ENCODE measurements at places on chromosomes 4 and X.

DNA sequence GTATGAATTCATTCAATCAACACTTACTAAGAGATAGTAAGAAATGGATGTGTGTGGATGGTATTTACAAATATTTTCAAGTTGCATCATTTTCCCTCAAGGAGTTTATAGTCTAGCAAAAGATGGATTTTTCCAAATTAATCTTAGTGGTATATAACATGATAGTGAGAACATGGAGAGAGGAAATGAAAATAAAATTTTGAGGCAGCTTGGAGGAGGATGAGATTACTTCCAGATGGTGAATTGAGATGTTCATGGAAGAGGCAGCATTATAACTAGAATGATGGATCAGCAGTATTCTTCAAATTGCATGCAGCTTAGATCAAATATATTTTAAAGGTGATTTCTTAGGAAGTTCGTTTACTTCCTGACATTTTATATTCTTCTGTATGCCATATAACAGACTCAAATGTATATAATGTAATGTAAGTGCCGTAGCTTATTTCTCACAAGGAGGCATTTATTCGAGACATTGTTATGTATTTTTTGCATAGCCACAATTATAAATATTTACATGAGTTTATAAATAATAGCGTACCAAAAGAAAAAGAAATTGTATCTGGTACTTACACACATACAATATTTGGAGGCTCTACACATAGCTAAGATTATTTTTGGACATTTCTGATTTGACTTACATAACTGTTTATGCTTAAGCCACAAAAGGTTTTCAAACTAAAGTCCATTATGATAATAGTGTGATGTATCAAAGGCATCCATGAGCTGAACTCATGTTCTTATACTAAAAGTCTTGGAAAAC is 439.4 kb downstream of the SPRY1 start:
- no peak for DNase-seq

GRCh38 chr4:145216535-145216934 is 36.1 kb upstream of the OTUD4 start:
- DNase-seq = peak; percentile 3

- DNase-seq = no peak
Measured at GRCh38 chr4:176054942-176055341, 10.7 kb upstream of the WDR17 start.

- no peak for DNase-seq
Measured at GRCh38 chr4:52552778-52553177, 106.3 kb downstream of the USP46 start.

- no peak for DNase-seq
Measured at GRCh38 chr4:162522724-162523123, 358.9 kb upstream of the FSTL5 start.

- no peak for DNase-seq
Measured at GRCh38 chrX:132518401-132518800, 29.6 kb upstream of the MBNL3 start.

DNA sequence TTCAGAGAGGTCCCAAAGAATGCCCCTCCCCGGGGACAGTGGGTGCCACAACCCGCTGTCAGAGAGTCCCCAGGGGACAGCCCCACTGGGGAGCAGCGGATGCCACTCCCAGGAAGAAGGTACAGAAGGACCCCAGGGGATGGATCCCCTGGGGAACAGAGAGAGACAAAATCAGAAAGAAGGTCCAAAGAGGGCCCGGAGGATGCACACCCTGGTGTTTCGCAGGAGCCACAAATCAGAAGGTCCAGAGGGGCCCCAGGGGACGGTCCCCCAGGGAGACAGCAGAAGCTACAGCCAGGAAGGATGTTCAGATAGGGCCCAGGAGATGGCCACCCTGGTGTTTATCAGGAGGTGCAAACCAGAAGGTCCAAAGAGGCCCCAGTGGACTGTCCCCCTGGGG is 1.4 kb downstream of the TEX13D start:
- no peak for DNase-seq

GRCh38 chrX:40207626-40208025 is 109.9 kb upstream of the BCOR start:
- peak; percentile 13 for DNase-seq

- peak; percentile 8 for DNase-seq
Measured at GRCh38 chrX:75038925-75039324, 113.7 kb upstream of the NEXMIF start.

DNA sequence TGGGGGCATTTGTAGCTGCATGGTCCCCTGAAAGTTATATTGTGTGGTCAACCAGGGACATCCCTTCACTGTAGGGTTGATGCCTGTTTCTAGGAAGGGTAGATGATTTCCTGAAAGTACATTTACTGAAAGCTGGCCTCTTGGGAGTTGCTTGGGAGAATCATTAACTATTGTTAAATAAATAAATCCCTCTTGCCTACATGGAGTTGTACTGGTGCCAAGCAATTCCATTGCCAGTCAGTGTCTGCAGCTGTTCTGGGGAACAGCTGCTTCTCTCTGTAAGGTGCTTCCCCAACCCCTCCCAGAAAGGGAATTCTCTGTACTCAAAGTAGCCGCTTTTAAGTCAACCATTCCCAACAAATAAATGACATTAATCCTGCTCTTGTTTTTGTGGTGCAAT is 51.1 kb downstream of the C4orf51 start:
- no peak for DNase-seq

DNA sequence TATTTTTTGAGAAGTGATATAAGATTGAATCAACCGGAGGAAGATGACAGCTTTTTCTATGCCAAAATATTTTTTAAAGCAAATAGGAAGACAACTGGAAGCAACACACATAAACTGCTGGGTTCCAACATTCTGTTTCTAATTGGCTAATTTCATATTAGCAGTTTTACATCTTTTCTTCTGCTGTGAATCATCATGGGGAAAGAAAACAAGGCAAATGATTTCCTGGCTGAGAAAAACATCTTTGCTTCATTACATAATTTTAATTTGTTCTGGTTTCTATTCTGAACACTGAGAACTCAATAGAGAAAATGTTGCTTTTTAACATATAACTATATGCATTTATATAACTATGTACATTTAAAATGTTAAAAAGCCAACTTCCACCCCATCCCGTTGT is 2518.5 kb downstream of the ARAP2 start:
- no peak for DNase-seq

GRCh38 chr4:185424905-185425646 is 688 bp downstream of the UFSP2 start:
- peak; percentile 1 for DNase-seq

DNA sequence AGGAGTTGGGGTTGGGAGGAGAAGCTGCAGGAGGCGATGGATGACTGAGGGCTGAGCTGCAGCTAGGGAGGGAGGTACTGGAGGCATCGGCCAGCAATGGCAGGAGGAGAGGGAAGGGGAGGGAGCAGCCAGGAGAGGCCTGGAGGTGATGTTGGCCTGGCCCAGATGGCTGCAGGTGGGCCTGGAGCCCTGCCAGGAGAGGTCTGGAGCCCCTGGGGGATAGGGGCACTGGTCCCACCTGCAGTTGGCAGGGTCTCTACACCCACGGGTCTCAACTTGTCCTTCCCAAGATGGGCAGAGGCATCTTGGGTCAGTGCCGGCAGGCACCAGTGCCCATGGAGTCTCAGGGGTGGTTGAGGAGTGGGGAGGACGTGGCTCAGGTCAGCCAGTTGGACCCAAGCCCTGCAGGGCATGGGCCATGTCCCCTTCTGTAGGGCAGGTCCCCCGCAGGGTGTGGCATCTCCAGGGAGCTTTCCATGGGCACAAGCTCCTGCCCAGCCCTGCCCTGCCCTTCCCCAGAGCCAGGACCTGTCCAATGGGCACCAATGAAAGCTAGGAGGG is 2.7 kb upstream of the MXD4 start:
- DNase-seq = no peak

DNA sequence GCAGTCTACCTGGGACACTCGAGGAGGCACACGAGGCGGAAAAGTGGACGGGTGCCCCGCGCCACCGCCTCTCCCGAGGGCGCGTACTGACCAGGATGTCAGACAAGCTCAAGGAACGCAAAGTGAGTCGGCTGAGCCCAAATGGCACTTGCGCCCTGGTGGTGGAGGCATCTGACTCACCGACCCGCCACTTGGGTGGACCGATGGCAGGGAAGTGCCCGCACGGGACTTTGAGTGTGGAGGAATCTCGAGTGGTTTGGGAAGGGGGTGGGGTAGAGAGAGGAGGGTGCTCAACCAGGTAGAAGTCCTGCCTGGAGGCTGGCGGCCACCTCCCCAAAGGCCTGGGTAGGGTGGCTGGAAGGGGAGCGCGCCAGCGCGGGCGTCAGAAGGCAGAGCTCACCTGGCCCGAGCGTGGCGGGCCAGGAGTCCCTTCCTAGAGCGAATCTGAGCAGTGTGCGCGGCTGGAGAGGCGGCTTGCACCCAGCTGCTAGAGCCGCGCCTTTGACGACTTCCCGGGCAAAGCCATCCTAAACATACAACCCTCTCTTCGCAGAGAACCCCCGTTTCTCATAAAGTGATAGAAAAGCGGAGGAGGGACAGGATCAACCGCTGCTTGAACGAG is 655 bp downstream of the HELT start:
- DNase-seq = no peak

GRCh38 chr4:169207436-169208089 is 63.2 kb downstream of the SH3RF1 start:
- no peak for DNase-seq

- peak; percentile 54 for DNase-seq
Measured at GRCh38 chrX:76971393-76972376, 475.5 kb upstream of the FGF16 start.

- no peak for DNase-seq
Measured at GRCh38 chr4:31674313-31674947, 954.3 kb downstream of the PCDH7 start.

- DNase-seq = no peak
Measured at GRCh38 chrX:39477031-39477761, 620.6 kb downstream of the BCOR start.

- DNase-seq = no peak
Measured at GRCh38 chr4:128394778-128395177, 107.2 kb upstream of the PGRMC2 start.

DNA sequence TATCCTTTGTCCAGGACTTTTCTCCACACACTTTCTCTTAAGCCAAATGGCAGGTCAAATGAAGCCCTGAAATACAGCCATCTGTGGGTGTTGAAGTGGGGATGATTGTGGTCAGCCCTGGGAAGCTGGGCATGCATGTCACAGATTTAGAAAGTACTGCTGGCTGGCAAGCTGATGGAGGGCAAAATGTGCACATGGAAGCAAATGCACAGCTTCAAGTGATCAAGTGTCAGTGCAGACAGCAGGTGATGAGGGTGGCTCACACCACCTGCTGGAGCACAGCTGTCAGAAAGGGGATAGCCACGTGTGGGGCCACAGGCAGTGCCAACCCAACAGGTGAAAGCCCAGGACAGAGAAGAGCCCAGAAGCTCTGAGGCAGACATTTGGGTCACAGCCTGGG is 40.3 kb upstream of the ATXN3L start:
- no peak for DNase-seq

- no peak for DNase-seq
Measured at GRCh38 chr4:152269448-152270191, 266.3 kb downstream of the FBXW7 start.

- no peak for DNase-seq
Measured at GRCh38 chr4:127709456-127709855, 20.7 kb upstream of the SLC25A31 start.

- no peak for DNase-seq
Measured at GRCh38 chr4:89658701-89659024, 178.3 kb downstream of the SNCA start.

DNA sequence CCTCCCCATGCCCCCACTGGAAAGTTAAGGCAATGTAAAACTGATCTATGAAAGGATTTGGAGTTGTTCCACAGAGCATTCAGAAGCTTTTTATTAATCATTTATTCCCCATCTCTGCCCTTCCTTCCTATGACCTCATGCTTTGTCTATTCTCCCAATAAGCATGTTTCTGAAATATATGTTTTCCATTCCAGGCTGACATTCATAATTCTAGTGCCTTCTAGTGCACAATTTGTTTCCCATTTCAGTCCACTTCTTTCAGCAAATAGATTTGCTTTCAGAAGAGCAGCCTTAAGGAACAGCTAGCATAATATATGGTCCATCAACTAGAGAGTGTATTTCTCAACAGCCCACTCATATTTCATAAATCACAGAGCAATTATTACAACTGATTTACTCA is 77.1 kb upstream of the ATXN3L start:
- no peak for DNase-seq

DNA sequence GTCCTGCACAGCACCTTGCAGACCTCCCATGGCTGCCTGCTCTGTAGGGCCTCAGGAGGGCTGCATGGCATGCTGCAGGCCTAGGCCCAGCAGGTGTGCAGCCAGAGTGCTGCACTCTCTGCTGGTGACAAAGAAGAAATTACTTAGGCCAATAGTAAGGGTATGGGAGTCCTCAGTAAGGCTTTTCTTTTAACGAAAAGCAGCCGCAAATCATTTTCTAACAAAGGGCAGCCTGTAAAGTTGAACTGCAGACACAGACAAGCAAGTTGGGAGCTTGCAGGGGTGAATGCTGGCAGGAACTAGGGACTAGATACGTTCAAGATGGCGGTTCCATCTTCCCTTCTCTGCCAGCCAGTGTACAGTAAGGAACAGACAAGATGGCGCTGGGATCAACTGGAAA is 22.4 kb upstream of the UBA6 start:
- no peak for DNase-seq

DNA sequence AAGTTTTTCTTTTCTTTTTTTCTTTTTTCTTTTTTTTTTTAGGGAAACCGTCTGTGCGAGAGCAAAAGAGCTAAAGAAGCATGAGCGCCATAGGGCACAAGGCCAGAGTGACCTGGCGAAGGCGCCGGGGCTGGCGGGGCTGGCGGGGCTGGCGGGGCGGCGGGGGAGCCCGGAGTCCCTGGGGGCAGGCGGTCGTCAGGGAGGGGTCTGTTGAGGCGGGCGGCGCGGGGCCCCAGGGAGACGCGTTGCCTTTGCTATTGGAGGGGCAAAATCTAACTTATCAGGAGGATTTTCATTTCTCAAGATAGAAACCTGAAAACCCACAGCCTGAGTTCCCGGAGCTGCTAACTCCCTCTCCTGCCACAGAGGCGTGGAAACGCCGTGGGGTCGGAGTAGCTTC is 135.6 kb upstream of the SMAD1 start:
- DNase-seq = no peak

DNA sequence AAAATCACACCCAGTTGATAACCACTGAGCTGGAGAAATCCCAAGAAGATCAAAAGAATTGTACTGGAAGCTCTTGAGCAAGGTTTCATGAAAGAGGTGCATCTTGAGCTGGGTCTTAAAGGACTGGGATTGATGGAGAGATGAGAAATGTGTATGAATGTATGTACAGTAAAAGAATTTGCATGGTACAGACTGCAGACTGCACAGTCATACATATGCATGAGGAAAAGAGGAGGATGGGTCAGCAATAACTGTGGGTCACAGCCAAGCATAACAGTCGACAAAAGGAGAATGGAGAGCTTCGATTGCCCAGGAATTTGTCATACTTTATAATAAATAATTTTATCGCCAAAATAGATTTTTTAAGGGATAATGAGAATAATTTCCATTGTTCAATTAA is 4.8 kb upstream of the RELL1 start:
- no peak for DNase-seq

DNA sequence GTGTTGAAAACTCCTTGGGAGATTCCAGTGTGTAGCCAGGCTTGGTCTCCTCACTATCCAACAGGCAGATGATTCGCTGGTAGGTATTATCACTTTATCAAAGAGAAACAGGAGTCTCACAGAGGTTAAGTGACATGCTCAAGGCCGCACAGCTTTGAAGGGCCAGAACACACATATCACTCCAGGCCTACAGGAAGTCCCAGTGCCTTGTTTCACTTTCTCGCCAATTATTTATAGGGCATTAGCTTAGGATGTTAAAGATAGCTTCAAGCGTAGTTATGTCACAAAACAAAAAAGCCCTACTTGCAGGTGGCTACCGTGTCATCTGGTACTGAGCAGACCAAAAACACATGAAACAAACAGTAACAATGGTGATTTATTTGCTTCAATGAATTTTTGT is 13.2 kb downstream of the ATP8A1 start:
- no peak for DNase-seq
